NCI-H524 (cell line): ENCODE measurements at places on chromosomes 4 and X.

GRCh38 chr4:163744861-163745260 is 250.4 kb downstream of the TMA16 start:
- DNase-seq: no peak

- DNase-seq: peak; percentile 37
Measured at GRCh38 chr4:85370400-85371032, 104.4 kb upstream of the ARHGAP24 start.

DNA sequence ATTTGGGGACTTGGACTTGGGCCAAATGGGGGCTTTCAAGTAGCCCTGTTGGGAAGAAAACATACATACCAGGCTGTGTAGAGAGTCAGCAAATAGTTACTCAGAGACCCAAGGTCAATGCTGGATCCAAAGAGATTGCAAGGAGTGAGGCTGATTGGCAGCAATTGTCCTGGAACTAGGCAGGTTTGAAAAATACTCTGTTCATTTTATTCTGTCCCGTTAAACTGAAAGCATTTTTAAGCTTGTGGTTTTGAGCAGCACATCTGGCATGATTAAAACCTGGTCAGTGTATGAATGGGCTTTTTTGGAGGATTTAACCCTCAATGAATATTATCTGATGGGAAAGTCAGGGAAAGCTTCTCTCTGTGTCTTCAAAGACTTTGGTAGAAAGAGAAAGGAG is 294.3 kb upstream of the BOD1L1 start:
- no peak for DNase-seq

DNA sequence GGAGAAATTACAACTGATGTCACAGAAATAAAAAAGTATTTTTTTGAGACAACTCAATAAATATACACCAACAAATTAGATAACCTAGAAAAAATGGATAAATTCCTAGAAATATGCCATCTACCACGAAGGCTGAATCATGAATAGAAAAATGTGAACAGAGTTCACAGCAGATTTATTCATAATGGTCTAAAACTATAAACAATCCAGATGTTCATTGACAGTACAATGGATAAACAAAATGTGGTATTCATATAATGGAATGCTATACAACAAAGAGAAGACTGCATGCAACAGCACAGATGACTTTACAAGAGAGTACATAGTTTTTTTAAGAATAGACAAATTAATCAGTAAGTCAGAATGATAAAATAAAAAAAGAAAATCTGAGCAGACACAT is 55.2 kb downstream of the CLOCK start:
- DNase-seq: no peak

- no peak for DNase-seq
Measured at GRCh38 chr4:186342582-186342981, 76.6 kb downstream of the F11 start.

DNA sequence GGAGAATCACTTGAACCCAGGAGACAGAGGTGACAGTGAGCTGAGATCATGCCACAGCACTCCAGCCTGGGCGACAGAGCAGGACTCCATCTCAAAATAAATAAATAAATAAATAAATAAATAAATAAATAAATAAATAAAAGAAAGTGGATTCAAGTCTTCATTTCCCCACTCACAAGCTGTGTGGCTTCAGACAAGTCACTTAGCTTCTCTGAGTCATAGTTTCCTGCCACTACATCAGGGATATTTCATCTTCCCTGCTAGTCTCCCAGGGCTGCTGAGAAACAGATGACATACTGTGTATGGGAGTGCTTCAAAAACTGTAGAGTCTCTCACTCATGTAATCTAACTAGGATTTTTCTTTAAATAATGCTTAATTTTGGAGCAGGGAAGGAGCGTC is 37.2 kb downstream of the TBC1D9 start:
- DNase-seq: no peak

DNA sequence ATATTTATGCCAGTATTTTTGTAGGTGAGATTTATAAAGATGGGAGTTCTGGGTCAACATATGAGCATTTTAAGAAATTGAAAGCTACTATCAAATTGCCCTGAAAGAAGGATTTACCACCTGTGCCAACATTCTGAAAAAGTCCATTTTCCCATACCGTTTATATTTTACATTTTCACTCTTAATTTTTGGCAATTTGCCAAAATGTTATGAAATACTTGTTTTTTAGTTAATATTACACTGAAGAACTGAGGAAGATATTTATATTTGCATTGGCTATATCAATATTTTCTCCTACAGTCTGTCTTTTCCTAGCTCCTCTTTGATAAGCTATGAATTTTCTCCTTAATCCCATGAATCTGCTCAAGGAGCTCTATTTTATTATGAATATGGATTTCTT is 52.4 kb downstream of the DCHS2 start:
- DNase-seq: no peak

GRCh38 chrX:100584611-100585010 is at the start of gene TNMD:
Gene TNMD (plus strand): TSS chrX:100584936. CDS start chrX:100585019, 83 bp downstream.
- DNase-seq: no peak
